ENCODE measurements at places on chromosomes 12 and 14. TPM values are rescaled to one million over a fixed set of nuclear protein-coding genes. Genes with fewer than 3 reads are reported as not detected.

The GZMB gene
- 0.41 TPM for total RNA-seq

- no peak for DNase-seq
Measured at GRCh38 chr12:29713729-29714128, 70.0 kb downstream of the TMTC1 start.

GRCh38 chr14:22560662-22561365, 28.2 kb downstream of the DAD1 start:
- DNase-seq: no peak

DNA sequence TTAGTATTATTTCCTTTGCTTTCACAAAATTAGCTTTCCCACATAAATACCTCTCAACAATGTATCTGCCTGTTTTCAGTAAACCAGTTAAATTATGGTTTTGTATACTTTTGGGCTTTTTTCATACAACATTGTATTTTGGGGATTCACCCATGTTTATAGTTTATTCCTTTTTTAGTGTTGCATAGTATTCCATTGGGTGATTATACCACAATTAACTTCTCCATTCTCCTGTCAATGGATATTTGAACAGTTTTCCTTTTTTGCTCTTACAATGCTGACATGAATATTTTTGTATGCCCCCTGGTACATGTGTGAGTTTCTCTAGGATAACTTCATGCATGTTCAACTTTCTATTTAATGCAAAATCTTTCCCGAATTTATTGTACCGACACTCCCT, 12.6 kb upstream of the NDUFA12 start:
- DNase-seq: no peak

- no peak for DNase-seq
Measured at GRCh38 chr12:108484845-108485244, 30.2 kb upstream of the FICD start.

DNA sequence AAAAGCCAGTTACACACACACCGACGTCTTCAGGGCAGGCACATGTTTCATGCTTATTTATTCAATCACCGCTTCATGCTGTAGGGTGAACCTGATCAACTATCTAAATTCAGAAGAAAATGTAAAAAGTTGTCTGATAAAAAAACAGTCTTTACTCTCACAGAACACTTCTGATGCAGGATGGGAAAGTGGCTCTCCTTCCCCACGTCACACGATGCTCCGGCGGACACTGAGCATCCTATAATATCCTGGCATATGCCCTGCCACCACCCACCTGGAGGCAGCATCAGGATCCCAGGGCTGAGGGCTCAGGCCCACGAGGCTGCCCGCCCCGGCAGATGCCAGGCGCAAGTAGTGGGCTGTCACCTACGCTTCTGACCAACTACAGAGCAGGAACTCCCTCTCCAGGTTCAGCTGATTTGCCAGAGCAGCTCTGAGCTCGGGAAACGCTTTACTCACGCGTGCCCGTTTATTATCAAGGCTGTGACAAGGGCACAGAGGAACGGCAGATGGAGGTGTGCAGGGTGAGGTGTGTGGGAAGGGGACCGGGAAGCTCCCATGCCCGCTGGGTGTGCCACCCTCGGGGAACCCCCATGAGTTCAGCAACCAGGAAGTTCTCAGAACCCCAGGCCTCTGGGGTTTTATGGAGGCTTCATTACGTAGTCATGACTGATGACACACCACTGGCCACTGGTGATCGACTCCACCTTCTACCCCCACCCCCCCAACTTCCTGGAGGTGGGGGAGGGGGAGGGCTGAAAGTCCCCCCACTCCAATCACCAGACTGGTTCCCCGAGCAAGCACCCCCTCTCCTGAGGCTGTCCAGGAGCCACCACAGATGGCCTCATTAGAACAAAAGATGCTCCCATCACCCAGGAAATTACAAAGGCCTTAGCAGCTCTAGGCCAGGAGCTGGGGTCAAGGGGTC, 32.1 kb downstream of the SLC15A4 start:
- no peak for DNase-seq

The HOXC6 gene
- total RNA-seq: not detected

The TAS2R46 gene
- 1.9 TPM for total RNA-seq

- DNase-seq: no peak
Measured at GRCh38 chr12:103020839-103021238, 63.4 kb downstream of the ASCL1 start.

The TRHDE gene
- not detected for total RNA-seq

GRCh38 chr14:29528889-29529288, 398.8 kb downstream of the PRKD1 start:
- DNase-seq: no peak

DNA sequence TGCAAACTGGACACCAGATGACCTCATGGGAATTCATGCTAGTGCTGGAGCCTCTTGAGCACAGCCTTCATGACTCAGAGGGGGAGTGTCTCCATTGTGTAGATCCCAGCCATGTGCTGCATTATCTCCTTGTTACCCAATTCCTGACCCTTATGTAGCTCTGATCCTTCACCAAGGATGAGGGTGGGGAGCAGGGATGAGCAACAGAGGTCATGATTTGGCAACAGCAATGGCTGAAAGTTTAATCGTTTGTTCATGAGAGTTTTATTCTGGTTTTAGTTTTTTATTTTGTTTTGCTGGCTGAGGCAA, 9.5 kb upstream of the BDKRB1 start:
- DNase-seq: no peak

DNA sequence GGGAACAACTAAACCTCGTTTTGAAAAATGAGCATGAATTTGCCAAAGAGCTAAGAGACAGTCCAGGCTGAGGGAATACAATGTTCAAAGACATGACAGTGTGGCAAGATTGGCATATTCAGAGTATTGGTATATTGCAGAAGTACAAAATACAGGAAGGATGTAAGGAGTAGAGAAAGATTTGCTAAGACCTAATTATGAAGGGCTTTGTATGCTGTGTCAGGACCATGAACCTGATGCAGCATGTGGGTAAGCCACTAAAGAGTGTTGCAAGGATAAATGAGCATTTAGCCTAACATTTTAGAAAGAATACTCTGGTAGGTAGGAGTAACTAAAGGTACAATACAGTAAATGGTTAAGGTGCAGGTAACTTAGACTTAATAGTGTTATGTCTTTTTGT, 65.1 kb downstream of the KTN1 start:
- no peak for DNase-seq

DNA sequence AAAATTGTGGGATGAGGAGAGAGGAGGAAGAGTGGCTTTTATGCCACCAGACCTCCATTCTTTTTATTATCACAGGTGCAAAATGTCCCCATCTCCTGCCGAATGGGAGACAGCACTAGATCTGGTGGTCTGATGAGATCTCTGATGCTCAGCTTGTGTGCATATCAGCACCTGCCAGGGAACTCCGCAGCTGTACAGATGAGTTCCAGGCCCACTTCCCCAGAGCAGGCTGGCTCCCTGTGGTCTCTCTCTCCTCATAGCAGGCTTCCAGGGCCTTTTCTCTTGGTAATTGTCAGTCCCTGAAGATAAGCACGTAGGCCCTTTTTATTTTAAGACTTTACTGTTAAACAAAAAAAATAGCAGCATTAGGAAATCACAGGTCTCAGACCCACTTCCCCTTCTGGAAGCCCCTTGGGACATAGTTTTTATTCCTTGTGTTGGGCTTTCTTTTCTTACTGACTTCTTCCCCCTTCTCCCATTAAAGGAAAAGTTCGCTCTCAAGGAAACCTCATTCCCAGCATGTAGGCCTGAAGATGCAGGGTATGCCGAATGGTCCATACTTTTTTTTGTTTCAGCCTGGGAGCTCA, 4.5 kb upstream of the TBC1D30 start:
- DNase-seq: no peak

DNA sequence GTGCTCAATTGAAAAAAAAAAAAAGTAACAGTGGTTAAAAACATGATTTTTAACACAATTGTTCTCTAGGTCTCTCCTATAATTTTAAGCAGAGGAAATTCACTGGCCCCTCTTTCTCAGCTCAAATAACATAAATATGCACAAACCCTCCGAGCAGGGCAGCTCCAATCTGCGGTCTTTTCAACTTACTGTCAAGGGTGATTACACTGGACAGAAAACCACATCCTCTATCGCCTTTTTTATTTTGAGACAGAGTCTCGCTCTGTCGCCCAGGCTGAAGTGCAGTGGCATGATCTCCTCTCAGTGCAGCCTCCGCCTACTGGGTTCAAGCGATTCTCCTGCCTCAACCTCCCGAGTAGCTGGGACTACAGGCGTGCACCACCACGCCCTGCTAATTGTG, 16.5 kb upstream of the GABARAPL1 start:
- no peak for DNase-seq

- no peak for DNase-seq
Measured at GRCh38 chr14:88870777-88871176, 46.3 kb downstream of the TTC8 start.

DNA sequence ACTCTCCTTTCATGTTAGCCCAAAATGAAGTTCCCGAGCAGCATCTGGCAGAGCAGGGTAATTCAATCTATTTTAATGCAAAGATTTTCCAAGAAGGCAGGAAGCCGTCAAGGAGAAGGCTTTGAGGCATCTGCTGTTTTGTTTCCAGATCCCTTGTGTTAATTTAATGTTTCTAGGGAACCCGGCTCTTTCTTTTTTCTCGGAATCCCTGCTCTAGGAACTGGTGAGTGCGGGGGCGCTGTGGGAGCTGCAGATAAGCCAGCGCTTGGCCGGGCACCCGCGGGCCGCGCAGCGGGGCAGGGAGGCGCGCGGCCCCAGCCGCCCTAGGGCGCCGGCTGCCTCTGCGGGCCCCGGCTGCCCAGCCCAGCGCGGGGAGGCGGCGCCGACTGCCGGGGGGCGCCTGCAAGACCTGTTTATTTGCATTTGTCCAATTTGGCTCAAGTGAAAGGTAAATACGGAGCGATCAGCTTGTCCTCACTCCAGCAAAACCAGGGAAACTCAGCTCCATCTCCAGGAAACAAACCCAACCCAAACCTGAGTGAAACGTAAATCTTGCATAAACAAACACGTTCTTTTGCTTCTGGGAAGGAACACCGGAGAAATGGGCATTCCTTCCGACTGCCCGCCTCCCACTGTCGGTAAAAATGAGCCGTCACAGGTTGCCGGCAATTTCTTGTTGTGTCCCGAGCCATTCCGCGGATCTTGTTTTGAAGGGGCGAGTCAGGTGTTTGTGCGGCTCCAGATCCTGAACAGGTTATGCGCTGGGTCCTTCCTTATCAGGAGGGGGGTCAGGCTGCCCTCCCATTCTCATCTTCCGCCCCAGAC, 65.1 kb downstream of the CRADD start:
- peak; percentile 53 for DNase-seq

GRCh38 chr12:10540776-10541205, 35.1 kb downstream of the EIF2S3B start:
- no peak for DNase-seq

- DNase-seq: no peak
Measured at GRCh38 chr14:32703183-32703621, 235.5 kb upstream of the NPAS3 start.

DNA sequence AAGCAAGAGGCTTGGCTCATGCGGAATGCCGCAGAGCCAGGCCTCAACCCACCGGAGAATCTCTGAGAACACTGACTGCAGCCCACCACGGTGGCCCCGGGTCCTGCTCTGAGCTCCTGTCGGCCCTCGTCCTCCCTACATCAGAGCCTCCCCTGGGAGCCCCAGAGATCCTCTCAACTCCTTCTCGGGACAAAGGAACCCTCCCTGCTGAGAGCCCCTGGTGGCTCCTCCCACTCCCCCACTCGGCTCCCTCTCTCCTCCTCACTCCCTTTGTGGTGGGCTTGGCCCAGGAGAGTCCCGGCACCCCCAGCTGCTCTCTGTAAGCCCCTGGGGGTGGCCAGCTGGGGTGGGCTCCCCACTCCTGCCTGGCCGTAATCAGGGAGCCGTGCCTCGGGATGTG, 11.1 kb upstream of the INF2 start:
- no peak for DNase-seq

DNA sequence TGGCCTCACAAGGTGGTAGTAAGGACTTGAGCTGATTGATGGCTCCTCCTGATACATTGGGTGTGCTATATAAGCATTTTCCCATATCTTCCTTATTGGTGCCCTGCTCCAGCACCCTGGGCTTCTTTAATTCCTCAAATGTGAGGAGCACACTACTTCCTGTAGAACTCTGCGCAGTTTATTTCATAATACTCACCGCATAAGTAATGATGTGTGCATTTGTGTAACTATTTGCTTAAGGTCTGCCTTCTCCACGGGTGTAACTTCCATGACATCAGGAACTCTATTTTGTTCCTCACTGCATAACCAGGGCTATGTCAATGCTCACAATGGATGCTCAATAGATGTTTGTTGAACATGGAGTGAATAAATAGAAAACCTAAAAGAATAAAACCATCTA, 392.2 kb downstream of the SEC23A start:
- no peak for DNase-seq

The SLC5A8 gene
- total RNA-seq: not detected

- DNase-seq: no peak
Measured at GRCh38 chr14:28754209-28754985, 12.2 kb upstream of the FOXG1 start.

The E2F7 gene
- not detected for total RNA-seq

DNA sequence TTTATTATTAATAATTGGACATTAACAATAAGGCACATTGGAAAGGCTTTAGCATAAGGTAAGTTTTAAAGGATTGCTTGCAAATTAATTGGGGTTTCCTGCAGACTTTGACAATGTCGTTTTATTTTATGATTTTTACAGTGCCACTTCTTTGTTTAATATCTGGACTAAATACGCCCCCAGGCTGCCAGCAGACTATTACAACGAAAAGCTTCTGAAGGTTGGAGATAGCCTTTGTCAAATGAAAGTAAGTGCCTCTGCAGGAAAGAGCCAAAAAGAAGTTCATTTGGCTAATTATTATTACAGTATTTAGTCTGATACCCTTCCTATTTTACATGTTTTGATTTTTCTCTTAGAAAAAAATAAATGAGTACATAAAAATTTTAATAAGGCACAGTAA, 11.3 kb downstream of the CFAP54 start:
- DNase-seq: no peak

The BMP4 gene
- total RNA-seq: 0.44 TPM

DNA sequence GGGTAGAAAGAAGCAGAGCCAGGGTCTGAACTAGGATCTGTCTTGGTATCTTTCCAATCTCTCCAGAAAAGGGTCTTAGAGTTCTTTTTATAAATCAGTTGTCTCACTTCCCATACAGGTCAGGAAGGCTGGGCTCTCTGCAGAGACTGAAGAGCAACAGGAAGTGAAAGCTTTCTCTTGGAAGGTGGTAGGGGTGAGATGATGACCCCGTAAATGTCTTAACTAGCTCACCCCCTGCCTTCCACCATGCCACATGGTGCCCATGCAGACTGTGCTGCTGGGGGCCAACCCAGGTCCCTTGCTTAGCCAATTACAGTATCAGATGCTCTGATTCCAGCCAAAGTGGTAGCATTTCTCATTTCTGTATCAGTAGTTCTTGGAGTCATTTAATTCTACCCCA, 17.6 kb upstream of the RASSF8 start:
- DNase-seq: no peak

- DNase-seq: no peak
Measured at GRCh38 chr14:99326041-99326710, 54.2 kb upstream of the BCL11B start.

The NTN4 gene
- not detected for total RNA-seq

DNA sequence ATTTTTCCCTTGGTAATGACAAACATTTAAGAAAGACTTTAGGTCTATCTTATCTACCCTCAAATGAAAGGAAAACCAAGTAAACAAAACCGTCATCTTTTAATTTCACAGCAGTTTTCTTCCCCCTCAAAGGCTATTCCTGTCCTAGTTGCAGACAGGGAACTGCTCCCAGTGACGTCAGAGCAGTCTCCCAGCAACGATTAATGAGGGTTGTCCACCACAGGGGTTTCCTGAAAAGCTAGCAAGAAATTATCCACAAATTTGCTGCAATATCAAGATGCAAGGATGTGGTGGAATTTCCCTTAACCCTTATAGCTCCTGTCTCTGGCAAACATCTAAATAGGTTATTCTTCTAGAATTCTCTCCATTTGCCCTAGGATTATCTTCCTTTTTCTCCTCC, 89.1 kb upstream of the STAC3 start:
- DNase-seq: no peak

The EFS gene
- not detected for total RNA-seq
